ENCODE measurements at places on chromosomes 3 and 15.

- no peaks in the 10 kb centered on the region for H3K27me3 ChIP-seq
- H3K36me3 ChIP-seq, result no peaks in the 10 kb centered on the region
- no peak for DNase-seq
- H3K27ac ChIP-seq, result no peak overlapping the region
Observed at GRCh38 chr3:63909431-63909830, 2.8 kb downstream of the SCAANT1 start.

GRCh38 chr3:45607790-45608189 is 13.2 kb downstream of the LIMD1 start:
- no peak overlapping the region for H3K4me3 ChIP-seq
- H3K36me3 ChIP-seq, result no peaks in the 10 kb centered on the region
- H3K27me3 ChIP-seq, result no peaks in the 10 kb centered on the region
- no peak for DNase-seq
- no peak overlapping the region for H3K27ac ChIP-seq

DNA sequence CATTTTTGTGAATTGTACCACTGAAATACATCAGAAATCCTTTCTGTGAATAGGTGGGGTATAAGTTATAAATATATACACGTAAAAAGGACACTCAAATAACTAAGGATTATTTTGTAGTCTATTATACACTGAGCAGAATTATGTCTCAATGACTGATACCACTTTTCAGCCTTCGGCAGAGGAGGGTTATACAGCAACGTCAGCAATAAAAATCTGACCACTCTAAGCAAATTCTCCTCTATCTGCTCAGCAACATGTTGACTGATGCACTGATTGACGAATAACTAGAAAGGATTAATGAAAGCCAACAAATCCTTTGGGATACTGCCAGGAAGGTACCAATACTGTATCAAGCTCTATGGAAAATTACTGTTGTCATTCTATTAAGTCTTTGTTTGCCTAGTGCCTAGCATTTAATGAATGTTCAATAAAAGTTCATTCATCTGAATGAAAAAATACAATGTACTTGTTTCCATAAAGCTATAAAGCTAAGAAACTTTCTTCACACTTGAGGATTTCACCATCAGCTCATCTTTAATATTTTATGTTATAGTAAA is 5.2 kb downstream of the ARPP19 start:
- H3K4me3 ChIP-seq, result no peak overlapping the region
- no peak for DNase-seq
- no peaks in the 10 kb centered on the region for H3K36me3 ChIP-seq
- no peak overlapping the region for H3K27ac ChIP-seq
- no peaks in the 10 kb centered on the region for H3K4me1 ChIP-seq

DNA sequence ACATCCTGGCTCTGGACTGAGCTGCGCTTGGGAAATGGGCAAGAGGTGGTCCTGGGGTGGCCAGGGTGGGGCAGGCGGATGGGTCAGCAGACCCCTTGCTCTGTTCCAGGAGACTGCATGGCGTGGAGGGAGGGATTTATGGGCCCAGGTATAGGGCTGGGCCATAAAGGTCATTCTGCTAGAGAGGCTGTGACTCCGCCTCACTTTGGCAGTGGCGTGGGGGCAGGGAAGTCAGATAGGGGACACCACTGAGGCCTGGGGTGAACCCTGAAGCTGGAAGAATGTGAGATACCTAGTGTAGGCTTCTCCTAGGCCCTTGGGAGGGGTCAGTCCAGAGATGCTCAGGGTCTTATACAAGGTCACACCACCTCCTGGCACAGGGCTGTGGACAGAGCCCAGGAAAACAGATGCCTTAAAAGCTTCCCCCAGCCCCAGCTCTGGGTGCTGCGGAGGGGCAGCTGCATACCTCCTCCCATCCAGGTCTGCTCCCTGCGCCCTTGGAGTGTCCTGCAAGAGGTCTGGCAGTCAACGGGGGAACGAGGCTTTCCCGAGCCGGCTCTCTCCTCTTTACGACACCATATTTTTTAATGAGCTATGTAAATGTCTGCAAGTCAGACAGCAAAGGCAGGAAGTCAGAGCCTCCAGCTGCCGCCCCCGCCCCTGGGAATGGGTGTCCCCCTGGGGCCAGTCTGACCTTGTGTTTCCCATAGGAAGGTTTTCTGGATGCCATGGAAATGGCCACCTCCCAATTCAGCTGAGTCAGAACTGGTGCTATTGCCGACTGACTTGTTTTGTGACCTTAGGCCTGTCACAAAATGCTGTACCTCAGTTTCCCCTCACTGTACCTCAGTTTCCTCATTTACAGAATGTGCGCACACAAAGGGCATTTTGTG is 26.3 kb downstream of the LINGO1 start:
- no peaks in the 10 kb centered on the region for H3K36me3 ChIP-seq
- DNase-seq, result no peak
- no peak overlapping the region for H3K4me3 ChIP-seq
- no peak overlapping the region for H3K27ac ChIP-seq
- peaks cover 6% of the 10 kb centered on the region for H3K4me1 ChIP-seq

GRCh38 chr3:7205535-7205934 is 344.6 kb downstream of the GRM7 start:
- no peak overlapping the region for H3K4me3 ChIP-seq
- H3K27ac ChIP-seq, result no peak overlapping the region
- H3K4me1 ChIP-seq, result no peaks in the 10 kb centered on the region
- no peaks in the 10 kb centered on the region for H3K36me3 ChIP-seq
- DNase-seq, result no peak

DNA sequence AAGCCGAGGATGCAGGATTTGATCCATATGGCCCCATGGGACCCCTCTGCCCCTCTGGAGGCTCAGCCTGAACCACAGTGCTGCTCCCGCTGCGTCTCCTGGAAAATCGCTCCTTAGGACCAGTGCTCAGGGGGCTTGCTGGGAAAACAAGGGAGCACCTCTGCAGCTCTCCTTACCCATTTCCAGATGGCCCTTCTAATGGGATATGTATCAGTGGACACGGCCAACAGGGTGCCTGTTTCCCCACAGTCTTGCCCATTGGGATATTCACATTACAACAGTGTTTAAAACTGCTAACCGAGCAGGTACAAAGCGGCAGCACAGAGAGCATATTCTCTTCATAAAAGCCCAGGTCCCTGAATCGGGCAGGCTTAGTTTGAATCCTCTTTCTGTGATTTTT is 27.1 kb downstream of the TMEM44 start:
- no peak for DNase-seq
- H3K27ac ChIP-seq, result no peak overlapping the region
- no peak overlapping the region for H3K4me3 ChIP-seq
- no peaks in the 10 kb centered on the region for H3K27me3 ChIP-seq

DNA sequence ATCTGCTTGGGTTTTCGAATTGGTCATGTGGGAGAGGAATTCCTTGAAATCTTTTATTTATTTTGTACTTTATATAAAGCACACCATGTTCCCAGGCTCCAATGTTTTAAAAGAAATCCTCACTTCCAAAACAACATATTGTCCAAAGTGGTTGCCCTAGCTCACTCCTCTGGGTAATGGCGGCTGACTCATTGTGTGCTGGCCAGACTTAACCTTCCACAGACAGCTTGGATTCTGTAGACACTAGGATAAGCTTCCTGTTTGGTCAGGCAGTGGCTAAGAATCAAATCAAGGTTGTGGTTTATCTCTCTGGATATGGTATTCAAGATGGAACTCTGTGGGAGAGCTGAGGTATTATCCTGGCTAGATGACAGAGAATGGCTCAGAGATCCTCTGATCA is 55.8 kb upstream of the FAM98B start:
- no peaks in the 10 kb centered on the region for H3K36me3 ChIP-seq
- no peaks in the 10 kb centered on the region for H3K4me1 ChIP-seq
- no peak overlapping the region for H3K27ac ChIP-seq
- H3K4me3 ChIP-seq, result no peak overlapping the region
- H3K27me3 ChIP-seq, result no peaks in the 10 kb centered on the region
- DNase-seq, result no peak

DNA sequence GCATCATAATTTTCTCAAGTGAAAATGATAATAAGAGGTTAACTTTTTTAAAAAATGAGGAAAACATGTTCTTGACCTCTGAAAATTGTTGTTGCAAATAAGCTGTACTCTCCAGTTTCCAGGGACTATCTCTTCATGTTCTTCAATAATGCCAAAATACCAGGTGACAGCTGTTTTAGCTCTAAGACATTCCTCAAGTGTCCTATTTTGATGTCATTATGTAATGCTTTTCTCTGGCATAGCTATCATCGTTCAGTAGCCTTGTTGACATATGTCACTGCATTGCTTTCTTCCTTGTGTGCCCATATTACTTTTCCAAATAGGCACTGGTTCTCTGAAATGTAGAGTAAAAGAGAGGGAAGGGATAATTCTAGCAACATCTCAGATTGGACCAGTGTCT is 5.7 kb upstream of the FILIP1L start:
- H3K27ac ChIP-seq, result no peak overlapping the region
- no peaks in the 10 kb centered on the region for H3K27me3 ChIP-seq
- H3K4me1 ChIP-seq, result no peaks in the 10 kb centered on the region

DNA sequence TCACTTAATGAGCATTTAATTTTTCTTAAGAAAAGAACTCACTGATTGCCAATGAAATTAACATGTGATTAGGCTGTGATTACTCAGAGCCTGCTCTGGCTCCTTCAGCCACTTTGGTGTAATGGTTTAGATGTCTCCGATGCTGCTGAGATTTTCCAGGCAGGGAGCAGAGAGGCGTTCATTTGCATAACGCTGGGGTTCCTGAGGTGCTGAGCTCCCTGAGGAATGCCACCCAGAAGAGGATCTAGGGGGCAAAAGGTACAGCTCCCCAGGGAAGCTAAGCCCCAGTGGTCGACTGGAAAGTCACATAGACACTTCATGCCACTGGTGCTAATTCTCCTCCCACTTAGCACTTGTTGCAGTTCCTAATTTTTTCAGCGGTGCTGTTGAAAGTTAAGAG is 119.5 kb downstream of the USP13 start:
- no peak for DNase-seq
- H3K27ac ChIP-seq, result no peak overlapping the region
- H3K4me1 ChIP-seq, result peaks cover 2% of the 10 kb centered on the region
- H3K27me3 ChIP-seq, result no peaks in the 10 kb centered on the region
- peaks cover 7% of the 10 kb centered on the region for H3K36me3 ChIP-seq
- no peak overlapping the region for H3K4me3 ChIP-seq

DNA sequence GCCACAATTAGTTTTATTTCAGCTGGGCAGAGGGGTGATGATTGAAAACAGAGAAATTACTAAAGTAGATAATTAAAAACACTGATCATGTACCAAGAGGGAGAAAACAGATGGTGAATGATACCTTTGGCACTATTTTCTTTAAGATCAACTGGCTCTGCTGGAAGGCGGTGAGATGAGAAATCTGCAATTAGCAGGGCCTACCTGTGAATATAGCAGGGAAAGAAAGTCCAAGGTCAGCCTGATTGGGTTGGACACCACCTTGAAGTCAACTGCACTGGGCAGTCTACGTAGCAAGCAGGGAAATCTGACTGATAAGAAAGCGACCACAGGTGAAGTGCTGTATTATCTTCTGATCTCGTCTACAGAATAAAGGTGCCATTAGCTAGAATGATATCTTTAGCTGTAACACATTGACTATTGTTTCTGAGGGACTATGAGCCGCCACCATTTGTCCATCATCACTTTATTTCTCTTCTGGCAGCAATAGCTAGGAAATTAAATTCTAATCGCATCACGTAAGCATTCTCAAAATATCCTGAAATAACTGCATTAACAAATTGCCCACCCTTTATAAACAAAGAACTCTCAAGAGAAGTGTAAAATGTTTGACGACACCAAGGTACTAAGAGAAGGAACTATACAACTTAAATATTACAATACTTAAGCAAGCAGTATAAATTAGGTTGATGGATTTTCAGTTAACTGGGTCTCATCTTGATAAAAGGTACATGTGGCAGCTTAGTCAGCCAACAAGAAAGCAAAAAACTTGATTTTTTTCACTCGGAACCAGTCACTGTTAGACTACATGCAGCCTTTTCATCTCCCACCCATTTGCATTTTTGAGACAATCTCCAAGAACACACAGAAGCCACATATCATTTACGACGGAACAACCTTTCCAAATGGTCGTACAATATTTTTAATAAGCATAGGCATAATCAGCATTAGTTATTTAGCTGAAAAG is 1.3 kb downstream of the NEDD4 start:
- H3K27ac ChIP-seq, result no peak overlapping the region
- no peaks in the 10 kb centered on the region for H3K27me3 ChIP-seq
- H3K4me3 ChIP-seq, result no peak overlapping the region
- H3K4me1 ChIP-seq, result no peaks in the 10 kb centered on the region
- DNase-seq, result no peak
- no peaks in the 10 kb centered on the region for H3K36me3 ChIP-seq

- no peak overlapping the region for H3K4me3 ChIP-seq
- H3K4me1 ChIP-seq, result no peaks in the 10 kb centered on the region
- no peaks in the 10 kb centered on the region for H3K27me3 ChIP-seq
- no peak overlapping the region for H3K27ac ChIP-seq
Observed at GRCh38 chr3:149832086-149832485, 19.1 kb downstream of the RNF13 start.

- H3K36me3 ChIP-seq, result no peaks in the 10 kb centered on the region
- no peak for DNase-seq
- no peaks in the 10 kb centered on the region for H3K27me3 ChIP-seq
- H3K4me3 ChIP-seq, result no peak overlapping the region
- no peaks in the 10 kb centered on the region for H3K4me1 ChIP-seq
Observed at GRCh38 chr3:120119846-120120510, 25.7 kb upstream of the GSK3B start.
